ENCODE measurements at places on chromosomes 2 and 18.

DNA sequence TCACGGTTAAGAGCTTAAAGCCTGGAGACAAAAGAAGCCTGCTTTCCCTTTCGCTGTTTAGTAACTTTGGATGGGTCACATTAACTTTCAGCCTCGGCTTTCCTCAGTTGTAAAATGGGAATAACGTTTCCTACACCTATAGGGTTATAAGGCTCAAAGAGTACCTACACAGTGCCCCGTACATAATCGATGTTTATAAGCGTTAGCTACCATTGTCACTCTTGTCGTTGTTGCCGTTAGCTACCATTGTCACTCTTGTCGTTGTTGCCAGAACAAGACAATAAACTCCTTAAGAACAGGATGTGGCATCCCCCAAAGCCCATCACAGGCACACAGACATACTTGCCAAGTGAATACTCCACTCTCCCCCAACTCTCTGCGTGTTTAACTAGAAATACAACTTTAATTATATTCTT lies 901 bp upstream of the MFSD6 start:
- DNase-seq: peak; percentile 29

GRCh38 chr2:6177811-6178210 lies 485.6 kb downstream of the SOX11 start:
- no peak for DNase-seq

DNA sequence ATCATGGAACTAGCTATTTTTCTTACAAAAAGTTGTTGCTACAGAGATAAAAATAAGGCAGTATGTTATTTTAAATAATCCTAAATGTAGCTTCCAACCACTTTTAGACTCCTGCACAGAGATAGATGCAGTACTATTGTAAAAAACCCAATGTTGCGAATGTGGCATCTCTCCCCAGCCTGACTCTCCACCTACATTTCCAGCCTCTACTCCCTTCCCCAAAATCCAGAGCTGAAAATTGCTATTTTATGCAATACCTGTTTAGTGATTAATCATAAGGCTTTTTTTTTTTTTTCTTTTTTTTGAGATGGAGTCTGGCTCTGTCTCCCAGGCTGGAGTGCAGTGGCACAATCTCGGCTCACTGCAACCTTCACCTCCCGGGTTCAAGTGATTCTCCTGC lies 39.4 kb downstream of the SPRED2 start:
- no peak for DNase-seq

DNA sequence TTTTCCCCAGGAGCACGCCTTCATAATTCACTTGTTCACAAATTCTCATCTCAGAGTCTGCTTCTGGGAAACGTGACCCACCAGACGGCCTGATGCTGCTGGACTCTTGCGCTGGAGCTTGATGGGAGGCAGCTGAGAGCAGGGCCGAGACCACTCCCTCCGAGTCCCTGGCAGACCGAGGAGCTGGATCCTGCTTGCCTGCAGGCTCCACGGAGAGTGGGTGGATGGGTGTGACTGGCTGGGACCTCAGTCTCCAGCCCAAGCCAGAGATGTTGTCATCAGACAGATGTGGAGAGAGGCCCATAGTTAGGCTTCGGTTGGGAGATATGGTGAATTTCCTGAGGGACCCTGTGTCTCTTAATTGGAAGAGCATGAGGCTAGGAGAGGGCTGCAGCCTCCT lies 76.4 kb downstream of the TSN start:
- no peak for DNase-seq

GRCh38 chr2:222611684-222612083 lies 44.2 kb downstream of the FARSB start:
- DNase-seq: no peak

- DNase-seq: no peak
These were observed 36.1 kb downstream of the RIT2 start for GRCh38 chr18:43079422-43079821.

- DNase-seq: no peak
These were observed 45.3 kb downstream of the IMPA2 start for GRCh38 chr18:12026562-12026961.

- DNase-seq: no peak
These were observed 258.1 kb downstream of the ALK start for GRCh38 chr2:29663268-29663667.

DNA sequence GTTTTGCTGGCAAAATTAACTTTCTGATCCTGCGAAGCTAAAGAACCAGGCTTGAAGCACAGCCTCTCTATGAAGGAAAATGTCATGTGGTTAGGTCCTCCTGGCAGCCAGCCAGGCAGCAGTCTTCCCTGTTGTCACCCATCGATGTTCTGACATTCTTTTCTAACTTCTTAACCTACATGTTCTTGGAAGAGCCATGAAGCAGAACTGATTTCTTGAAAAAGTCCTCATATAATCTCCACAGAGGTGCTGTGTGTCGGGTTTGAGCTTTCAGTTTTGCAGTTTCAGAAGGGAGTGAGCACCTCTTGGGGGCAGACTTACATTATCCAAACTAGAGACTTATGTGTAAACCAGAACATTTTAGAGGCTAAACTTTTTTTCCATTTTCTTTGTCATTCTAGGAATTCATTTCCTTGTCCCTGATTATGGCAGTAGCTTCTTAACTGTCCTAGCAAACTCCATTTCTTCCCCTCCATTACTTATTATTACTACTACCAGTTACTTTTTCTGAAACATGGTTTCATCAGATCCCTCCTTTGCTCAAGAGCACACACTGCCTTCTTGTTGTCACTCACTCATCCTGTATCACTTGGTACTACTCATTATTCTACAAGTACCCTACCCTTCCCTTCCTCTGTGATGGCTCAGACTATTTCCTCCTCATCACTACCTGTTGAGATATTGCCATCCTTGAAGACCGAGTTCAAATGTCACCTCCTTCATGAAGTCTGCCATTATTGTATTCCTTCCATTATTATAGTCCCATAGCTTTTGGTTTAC lies 31.1 kb downstream of the DOK1 start:
- peak; percentile 49 for DNase-seq

- DNase-seq: no peak
These were observed 38.1 kb downstream of the SCN2A start for GRCh38 chr2:165277295-165277694.

GRCh38 chr2:10208736-10209135 lies 86.2 kb downstream of the RRM2 start:
- no peak for DNase-seq

DNA sequence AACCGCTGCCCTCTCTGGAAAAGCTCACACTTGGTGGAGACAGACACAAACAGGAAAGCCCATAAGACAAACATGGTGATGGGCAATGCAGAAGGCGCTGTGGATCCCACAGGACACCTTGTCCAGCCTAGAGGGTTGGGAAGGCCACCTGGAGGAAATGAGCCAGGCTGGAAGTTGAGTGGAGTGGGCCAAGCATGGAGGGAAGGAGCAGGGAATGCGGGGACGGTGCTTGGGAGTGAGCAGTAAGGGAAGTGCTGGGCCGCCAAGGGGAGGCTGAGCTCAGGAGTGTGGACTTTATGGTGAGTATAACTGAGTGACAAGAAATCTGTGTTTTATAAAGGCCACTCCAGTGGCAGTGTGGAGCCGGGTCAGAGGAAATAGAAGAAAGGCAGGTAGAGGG lies 2.8 kb upstream of the GRHL1 start:
- DNase-seq: no peak

DNA sequence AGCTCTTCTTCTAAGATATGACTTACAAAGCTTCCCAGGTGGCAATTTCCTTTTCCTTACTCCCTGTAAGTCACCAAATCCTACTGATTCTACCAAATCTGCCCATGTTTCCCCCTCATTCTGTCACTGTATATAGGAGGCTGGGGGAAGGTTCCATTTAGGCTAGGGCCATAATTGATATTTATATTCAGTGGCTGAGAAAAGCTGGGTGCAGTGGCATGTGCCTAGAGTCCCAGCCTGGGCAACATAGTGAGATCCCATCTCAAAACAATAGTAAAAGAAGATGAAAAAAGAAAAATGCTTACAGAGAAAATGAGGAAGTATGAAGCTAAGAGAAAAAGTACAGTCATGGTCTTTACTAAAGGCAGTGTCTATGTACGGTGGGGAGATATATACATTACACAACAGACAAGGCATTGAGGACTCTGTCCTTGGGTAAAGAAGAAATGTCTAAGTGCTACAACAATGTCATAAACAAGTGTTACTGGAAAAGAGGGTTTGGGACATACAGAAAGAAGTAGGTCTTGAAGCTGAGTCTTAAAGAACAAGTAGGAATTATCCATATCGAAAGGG lies 4.8 kb downstream of the CWC22 start:
- no peak for DNase-seq

- DNase-seq: no peak
These were observed 48.2 kb downstream of the FLACC1 start for GRCh38 chr2:201308914-201309313.

DNA sequence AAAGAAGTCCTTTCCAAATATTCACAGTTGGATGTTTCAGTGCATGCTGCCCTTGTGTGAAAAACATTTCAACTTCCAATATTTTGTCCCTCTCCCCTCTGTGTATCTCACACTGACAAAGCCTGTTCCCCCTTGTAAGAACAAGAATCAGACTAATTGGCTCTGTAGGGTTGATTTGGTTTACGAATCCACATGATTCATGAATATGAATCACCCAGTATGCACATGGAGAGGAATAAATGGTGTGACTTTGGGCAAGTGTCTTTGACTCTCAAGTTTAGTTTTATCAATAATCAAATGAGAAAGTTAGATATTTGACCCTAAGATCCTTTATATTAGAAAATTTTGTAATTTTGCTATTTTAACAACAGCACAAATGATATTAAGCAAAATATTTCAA lies 9.3 kb upstream of the CDH20 start:
- no peak for DNase-seq

GRCh38 chr2:157349949-157350515 lies 24.4 kb upstream of the ERMN start:
- DNase-seq: no peak

DNA sequence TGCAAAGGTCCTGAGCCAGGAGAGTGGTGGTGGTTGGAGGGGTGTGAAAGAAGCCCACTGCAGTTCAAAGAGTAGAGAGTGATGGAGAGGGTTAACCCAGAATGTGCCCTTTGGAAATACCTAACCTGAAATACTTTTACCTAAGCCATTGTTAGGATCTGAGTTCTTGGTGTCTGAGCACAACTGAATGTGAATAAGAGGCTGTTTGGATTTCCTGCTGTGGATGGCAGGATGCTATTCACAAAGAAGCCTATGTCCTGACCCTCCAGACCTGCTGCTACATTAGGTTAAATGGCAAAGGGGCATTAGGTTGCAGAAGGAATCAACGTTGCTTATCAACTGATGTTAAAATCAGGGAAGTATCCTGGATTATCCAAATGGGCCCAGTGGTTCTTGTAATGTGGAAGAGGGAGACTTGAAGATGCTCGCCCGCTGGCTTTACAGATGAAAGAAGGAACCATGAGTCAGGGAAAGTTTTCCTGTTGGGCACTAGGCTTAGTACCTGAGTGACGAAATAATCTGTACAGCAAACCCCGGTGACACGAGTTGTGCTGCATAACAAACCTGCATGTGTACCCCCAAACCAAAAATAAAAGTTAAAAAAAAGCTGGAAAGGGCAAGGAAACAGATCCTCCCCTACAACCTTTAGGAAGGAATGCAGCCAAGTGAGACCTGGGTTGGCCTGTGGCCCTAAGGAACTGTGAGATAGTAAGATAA lies 27.2 kb downstream of the ITGA6 start:
- no peak for DNase-seq

DNA sequence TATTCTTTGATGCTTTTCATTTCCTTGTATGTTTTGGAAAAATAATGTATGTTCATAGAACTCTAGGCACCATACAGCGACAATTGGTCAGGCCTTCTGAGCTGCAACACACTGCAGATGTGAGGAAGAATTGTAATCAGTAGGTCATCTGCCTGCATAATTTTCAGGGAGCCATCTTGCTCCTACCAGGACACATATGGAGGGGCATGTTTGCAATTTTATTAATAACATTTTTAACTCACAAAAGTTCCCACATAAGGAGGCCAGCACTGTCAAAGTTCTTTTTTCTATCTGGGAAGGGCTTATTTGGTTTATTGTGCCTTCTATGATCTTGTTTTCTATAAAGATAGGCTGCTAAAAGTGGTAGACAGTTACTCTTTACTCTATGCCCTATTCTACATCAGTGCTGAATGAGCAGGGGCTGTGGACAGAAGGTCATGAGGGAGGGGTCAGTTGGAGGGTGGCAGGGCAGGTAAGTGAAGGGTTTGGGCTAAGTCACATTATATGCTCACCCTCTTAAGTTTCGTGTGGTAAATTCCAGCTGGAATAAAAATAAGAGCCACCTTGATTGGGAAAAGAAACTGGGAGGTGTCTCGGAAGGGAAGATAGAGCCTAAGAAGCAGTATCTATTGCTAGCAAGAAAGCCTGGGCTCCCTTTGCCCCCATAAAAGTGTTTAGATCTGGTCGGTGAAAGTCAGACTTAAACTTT lies 126.3 kb downstream of the PLCL1 start:
- DNase-seq: no peak

GRCh38 chr2:127293386-127293747 lies 577 bp downstream of the ERCC3 start:
- DNase-seq: no peak

DNA sequence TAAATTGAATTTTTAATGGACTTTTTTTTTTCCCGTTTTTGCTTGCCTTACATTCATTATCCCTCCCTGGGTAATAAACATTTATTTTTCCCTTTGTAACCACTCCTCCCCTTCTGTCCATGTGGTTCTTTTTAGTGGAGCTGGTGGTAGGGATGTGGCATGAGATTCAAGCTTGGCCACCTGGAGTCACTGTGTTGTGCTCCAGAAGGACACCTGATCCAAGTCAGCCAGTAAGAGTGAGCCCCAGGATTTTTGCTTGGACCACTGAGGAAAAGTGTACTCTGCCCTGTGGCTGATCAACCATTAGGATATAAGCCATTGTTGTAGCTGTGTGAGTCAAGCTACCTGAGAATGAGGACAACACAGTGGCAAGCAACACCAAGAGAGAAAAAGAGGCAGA lies 11.1 kb upstream of the ACTR3 start:
- no peak for DNase-seq

GRCh38 chr2:173785813-173786212 lies 179.4 kb downstream of the SP3 start:
- no peak for DNase-seq

DNA sequence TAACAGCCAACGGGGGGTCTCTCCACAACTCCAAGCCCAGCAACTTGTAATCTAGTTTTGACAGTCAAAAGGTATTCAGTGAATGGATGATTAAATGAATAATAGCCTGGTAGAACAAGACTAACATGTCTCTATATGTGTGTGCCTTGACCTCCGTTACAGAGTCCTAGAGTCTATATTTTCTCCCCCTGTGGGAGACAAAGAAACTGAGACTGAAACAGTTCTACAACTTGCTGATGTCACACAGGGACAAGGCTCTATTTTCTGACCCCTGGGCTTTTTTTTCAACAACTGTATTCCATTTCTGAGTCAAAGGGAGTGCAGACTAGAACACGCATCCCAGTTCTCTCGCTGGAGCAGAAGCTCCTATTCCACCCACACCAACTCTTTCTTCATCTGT lies 223.6 kb upstream of the AGAP1 start:
- no peak for DNase-seq

- DNase-seq: no peak
These were observed 66.3 kb downstream of the SLC66A2 start for GRCh38 chr18:79884963-79885728.

GRCh38 chr2:241272303-241273209 lies 42.9 kb downstream of the HDLBP start:
- DNase-seq: peak; percentile 50

Measured in activated CD4-positive, alpha-beta T cell treated with anti-CD3 and anti-CD28 coated beads, Interleukin-2, Interleukin-4, amounts not matched to agents 100 ng/mL and 50 ng/mL, durations not matched to agents 16 hours and 8 hours (primary cell).